ENCODE measurements at places on chromosomes 7 and 10.

- no peak for DNase-seq
Measured at GRCh38 chr7:8175929-8176369, 86.0 kb downstream of the ICA1 start.

DNA sequence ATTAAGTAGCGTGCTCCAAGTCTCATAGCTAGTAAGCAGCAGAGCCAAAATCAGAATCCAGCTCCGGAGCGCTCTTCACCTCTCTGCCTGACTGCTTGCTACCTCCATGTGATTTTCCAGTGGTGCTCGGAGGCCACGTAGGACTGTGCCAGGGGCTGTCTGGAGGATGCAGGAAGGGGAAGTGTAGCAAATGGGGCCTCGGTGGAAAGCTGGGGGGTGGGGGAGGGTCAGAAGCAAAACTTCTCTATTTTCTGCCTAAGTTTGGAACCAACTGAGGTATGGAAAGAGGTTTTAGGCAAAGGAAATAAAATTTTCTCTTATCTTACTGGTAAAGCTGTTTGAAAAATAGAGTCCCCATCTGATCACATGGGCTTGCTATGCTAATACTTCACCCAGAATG, 108.7 kb downstream of the TBXAS1 start:
- DNase-seq = no peak

DNA sequence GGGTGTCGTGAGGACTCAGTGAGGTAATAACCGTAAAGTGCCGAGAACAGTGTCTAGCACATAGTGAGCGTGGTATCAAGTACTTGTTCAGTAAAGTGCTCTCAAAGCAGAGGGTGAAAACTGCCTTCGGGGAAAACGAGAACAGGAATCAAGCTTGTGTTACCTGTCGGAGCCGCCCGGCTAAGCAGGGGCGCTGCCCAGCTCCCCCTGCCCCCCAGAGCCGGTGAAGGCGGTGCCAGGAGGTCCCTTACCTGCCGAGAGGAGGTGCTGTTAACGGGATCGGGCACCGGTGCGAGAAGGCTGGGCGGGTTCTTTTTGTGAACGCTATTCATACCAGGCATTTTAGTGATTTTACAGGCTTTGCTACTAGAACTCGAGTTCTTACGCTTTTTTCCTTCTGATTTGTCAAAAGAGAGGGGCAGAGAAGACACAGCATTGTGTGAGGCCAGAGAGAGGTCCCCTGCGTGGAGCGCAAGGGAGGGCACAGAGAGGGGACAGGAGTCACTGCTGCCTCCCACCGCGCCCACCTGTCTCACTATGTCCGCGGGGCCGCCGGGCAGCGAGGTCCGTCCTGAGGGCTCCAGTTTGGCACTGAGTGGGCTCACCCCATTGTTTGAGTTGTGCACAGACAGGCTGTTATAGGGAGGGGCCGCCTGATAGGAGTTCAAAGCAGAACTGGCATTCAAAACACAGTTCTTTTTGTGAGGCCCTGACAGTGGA, 32.5 kb upstream of the EFCAB10 start:
- no peak for DNase-seq

GRCh38 chr10:70832221-70832620, 16.5 kb downstream of the SGPL1 start:
- no peak for DNase-seq

DNA sequence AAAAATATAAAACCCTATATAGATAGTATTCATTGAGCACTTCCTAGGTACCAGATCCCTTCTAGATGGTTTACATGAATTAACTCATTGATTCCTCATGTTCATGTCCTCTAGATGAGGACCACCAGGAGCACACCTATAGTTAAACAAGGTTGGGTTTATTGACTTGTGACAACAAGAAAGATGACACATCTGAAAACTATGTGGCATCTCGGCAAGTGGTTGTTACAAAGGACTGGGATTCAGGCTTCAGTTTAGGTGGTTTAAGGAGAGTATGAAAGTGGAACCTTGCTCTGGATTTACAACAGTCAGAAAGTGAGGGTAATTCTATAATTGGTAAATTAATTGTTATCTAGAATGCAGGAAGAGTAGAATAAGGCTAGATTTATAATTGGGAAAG, 99.0 kb upstream of the PHF14 start:
- DNase-seq = no peak

- no peak for DNase-seq
Measured at GRCh38 chr7:107701191-107701590, 40.6 kb downstream of the SLC26A4 start.

- DNase-seq = no peak
Measured at GRCh38 chr7:2509298-2509906, 10.2 kb upstream of the LFNG start.

GRCh38 chr7:136266457-136266856, 289.3 kb upstream of the MTPN start:
- DNase-seq = no peak

DNA sequence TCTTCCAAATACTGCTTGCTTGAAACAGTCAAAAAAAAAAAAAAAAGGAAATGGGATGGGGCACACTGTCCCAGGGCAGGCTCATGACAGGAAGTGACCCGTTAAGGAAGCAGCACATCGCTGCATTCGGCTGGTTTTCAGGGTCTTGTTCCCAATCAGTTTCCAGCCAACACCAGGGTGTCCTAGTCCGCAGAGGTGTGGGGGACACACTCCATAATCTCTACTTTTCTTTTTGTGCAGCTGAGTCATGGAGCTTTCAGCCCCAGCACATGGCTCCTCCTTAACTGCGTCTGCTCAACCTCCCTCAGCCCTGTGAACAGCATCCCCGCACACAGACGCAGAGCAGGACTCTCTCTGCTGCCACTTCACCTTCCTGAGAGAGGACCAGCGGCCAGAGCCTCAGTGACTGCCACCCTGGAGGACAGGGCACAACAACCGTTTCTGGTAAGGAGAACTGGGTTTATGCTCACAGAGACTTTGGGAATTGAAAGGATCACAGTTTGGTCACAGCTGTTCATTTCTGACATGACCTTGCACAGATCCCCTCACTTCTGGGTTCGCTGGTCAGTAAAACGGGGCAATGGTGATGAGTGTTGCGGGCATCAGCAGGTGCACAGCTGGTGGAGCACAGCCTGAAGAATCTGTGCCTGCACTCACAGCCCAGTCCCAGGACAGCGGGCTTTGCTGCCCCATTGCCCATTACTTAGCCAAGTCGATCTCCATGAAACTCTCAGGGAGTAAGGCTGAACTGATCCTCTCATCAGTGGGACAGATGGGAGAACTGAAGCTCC, at the start of gene GIMAP5:
GIMAP5 (plus strand) TSS at position 154 of the 791 bp plus-strand sequence. CDS start 3,467 bp downstream, outside the sequence.
- DNase-seq = no peak

DNA sequence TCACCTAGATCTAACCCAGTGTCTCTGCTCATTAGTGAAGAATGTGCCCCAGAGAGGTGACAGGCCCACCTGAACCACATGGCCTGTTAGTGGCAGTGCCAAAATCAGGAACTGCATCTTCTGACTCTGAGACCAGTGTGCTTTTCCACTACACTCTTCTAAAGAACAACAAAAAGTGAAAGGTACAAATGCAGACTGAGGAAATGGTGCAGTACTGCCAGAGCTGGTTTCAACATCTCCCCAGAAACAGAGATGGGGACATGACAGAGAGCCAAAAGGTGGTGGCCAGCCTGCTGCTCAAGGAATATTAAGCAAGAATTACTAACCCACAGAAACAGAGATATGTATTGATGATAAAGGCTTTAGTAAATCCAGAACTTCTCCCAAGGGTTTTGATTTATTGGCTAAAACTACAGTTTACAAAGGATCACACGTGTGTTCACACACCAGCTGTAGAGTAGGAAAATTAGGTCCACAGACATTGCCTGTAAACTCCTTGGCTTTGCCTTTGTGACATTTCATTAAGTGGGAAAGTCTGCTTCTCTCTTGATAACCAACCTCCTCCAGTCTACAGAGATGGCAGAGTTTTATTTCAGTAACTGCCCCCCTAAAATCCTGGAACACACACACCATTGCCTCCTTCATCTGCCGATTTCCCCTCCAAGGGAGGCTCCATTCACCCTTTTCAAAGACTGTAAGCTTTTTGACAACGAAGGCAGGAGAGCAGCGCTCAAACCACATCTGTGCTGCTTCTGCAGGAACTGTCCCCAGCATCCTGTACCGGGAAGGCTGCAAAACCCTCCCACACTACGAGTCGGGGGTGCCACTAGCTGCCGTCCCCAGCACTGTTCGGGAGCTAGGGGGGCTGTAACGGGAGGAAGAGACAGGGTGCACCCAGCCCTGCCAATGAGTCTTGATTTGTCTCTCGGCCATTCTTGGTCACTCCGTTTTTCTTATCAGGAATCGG, 29.8 kb downstream of the GSDME start:
- DNase-seq = no peak

DNA sequence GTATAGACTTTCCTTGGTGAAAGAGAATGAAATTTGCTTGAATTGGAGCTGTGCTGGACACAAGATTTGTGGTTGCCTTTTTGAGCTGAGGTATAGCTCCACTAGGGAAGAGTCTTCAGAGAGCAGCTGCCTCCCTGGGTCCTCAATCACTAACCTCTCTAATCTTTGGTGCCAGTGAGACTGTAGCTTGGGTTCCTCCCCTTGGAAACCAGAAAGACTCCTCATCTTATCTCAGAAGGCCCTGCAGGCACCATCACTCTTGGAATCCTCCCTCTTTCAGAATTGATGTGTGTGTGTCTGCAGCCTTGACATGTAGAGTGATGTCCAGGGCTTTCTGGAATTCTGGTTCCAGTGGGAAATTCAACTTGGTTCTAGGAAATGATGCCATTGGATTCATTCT, 426.5 kb downstream of the RPS24 start:
- no peak for DNase-seq

GRCh38 chr10:30160271-30160982, 101.0 kb upstream of the JCAD start:
- no peak for DNase-seq

GRCh38 chr10:75010373-75010772, 101.1 kb upstream of the SAMD8 start:
- DNase-seq = no peak

DNA sequence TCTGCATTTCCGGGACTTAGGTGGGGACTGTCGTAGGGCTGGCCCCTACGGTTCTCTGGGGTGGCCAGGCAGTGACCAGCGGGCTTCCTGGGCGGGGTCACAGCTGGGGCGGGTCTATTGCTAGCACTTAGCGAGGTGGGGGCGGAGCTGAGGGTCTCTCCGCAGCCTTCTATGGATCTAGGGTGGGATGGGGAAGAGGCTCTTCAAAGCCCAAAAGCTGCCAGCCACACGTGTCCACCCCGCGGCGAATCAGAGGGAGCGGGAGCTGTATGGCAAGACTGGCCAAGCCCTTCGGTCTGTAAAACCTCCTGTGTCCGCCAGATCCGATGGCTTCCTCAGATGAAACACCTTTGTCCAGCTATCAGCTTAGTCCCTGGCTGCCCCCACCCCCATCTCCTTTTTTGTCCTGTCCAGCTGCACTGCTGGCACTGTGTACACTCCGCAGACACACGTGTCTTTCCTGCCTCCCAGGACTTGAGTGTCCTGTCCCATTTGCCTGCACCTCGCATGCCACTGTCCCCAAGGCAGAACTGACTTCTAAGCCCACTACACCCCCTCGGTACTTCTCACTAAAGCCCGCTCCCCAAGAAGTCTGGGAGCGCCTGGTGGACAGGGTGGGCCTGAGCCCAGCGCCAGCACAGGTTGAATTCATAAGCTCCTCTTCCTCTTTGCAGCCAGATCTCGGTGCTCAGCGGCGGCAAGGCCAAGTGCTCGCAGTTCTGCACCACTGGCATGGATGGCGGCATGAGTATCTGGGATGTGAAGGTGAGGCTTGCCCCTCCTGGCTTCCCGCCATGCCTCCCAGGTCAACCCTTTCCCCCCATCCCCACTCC, 14.8 kb downstream of the PDAP1 start:
- no peak for DNase-seq

DNA sequence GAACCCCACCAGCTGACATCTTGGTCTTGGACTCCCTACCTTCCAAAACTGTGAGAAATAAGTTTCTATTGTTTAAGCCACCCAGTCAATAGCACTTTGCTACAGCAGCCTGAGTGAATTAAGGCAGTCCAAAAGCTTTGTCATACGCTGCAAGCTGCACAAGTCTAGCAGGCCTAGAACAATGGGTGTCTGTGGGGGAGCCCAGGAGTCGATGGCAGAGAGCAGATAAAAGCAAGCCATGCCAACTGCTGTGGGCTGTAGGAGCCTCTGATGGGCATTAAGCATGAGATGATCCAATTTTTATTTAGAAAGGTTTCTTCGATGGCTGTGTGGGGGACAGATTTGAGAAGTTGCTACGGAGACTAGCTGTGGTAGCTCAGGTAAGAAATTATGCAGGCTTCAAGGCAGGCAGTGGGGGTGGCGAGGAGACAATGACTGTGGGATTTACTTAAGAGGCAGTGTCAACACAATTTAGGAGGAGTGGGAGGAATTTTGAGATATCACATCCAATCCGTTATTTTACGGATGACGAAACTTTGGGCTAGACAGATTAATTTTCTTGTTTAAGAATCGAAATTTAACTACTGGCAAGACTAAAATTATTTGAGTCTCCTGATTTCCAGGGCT, 110.4 kb downstream of the NRCAM start:
- DNase-seq = no peak

DNA sequence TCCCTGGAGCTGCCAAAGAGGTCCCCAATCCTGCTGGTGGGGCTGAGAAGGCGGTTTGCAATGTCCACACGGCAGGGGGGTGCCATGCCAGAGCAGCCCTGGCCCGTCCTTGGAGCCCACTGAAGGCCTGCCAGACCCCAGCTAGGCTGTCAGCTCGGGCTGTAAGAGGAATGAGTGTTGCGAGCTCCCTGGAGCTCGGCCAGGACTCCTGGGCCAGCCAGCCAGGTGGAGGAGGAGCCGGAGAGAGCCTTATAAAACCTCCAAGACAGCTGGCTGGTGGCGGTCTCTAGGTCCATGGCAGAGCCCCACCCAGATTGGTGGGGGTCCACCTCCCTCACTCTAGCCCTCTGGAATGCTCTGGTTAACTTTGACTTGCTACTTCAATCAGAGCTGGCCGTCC, 55.1 kb upstream of the CALN1 start:
- no peak for DNase-seq

DNA sequence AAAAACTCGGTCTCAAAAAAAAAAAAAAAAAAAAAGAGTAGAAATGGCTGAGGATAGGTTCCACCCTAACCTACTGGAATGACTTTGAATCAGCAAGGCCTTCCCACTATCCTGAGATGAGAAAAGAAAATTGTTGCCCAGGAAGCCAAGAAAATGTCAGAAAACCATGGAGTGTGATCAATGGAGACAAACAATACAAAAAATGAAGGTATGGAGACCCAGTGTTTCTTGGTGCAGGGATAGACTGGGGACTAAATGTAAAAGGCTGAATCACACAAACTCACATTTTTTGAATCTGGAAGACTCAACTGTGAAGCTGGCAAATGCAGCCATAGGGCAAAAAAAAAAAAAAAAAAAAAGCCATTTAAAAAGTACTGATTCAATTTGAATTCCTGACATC, 364.3 kb upstream of the ANKRD30A start:
- no peak for DNase-seq

GRCh38 chr7:5237286-5237685, 45.5 kb upstream of the SLC29A4 start:
- no peak for DNase-seq

GRCh38 chr10:94287336-94287735, 75.4 kb downstream of the NOC3L start:
- no peak for DNase-seq
